Hepatocyte (in vitro differentiated cells): ENCODE measurements at places on chromosomes 12 and 14.

DNA sequence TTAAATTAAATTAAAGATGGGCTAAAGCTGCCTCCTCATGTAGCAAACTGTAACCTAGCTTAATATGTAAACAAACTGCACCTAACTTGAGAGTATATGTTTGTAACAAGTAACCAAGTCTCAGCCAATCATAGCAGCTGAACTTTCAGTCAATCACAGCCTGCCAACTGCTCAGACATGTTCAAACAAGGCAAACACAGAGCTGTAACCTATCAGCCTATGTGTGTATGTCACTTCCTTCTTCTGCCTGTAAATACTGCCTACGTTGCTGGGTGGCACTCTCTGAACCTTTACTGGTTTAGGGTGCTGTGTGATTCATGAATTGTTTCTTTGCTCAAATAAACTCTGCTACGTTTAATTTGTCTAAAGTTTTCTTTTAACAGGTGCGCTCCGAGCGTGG is 2.9 kb downstream of the SERPINA6 start:
- DNase-seq, result peak; percentile 66

GRCh38 chr14:54699735-54700134 is 132.8 kb downstream of the SAMD4A start:
- no peak for DNase-seq

GRCh38 chr14:68874746-68875155 is 81.9 kb upstream of the ZFP36L1 start:
- no peak for DNase-seq

DNA sequence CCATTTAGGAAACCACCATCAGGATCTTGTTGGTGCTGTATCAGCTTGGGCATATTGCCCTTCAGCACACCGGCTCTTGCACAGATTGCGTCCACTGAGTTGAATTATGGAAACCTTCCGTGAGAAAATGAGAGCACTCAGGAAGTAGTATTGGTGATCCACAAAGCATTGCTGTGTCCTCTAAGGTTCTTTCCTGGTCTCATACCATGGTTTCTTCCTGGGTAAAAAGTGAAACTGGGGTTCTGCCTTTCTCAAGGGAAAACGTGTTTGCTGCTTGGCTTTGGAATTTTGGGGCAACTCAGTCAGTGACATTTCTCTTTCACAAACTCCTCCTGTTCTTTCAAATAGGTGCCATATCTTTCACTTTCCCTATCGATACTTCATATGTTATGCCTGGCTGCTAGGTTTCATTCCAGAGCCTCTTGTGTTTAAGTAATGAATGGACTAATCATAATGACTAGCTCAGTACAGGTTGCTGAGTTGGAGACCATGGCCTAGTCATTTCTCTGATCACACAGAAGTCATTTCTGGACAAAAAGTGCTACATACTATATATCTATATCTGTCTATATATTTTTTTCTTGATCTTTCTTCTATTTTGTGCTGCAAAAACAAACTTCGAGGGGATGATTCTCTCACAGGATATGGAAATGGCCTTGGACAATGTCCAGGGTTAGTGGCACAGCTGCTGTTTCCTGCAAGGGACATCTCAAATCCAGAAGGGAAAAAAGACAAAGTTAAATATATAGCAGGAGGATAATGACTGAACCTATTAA is 423.4 kb downstream of the ZFP36L1 start:
- DNase-seq, result no peak

DNA sequence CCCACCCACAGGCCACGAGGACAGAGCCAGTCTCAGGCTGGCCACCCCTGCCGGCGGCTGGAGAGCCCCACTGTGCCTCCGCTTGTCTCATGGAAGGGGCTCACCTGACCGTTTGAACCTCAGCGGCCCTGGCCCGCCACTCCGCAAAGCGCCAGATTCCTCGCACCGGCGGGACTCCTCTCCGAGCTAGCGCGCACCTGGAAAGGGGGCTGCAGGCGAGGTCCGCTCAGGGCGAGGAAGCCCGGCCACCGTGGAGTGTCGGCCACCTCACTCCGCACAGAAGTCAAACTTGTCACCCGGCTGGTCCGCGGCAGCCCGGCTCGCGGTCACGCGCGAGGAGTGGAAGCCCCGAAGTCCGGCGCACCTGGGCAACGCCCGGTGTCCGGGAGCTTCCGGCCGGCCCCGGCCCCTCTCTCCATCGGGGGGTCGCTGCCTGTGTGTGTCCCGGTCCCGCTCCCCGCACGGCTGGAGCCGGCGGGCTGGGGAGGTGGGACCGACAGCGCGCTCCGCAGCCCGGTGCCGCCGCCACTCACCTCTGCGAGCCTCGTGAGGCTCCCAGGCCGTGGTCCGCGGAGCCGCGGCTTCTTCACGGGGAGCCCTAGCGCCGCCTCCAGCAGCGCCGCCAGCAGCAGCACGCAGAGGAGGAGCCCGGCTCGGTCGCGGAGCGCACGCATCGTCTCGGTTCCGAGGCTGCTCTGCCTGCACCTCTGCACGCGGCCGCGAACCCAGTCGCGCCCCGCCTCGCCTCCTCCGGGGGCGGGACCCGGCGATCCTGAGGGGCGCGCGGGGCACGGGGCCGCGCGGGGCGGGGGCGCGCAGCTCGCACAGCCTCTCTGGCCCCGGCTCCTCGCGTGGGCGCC is at the start of gene ISM2:
Gene ISM2 (minus strand): TSS at position 697 of the 860 bp plus-strand sequence. CDS start 23 bp downstream, at position 674.
- peak; percentile 69 for DNase-seq
